GM23248 (cell line): ENCODE measurements at places on chromosomes 11 and 22. TPM values are rescaled to one million over a fixed set of nuclear protein-coding genes. Genes with fewer than 3 reads are reported as not detected.

THY1 gene
- total RNA-seq = 1,197 and 1,694 TPM in 2 replicates

DNA sequence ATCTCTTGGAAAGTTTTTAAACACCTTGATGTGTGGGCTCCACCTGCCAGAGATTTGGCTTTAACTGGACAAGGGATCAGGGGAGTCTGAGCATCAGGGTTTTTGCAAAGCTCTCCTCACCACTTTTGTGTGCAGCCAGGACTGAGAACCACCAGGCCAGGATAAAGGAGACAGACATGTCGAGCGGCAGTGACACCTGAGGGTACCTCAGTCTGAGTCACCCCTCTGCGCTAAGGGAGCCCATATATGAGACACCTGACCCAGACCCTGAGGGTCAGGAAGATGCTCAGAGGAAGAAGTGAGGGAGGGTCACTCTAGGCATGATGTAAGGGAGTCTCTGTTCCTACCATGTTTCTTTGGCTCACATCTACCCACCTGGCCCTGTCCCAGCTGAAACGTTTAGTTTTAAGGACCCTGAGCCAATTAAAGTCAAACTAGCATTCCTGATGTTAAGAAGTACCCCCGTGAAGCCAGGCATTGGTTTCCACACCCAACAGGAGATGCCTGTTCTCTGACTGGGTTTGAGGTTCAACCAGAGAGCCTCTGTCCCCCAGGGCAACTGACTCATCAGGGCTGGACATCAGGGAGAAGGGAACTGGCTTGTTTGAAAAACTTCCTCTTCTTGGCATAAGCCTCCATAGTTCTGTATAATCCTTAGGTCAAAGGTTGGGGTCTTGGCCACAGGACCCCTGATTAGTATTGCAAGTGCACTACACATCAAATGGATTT is 72.4 kb upstream of the BIRC3 start:
- peaks cover 30% of the 10 kb centered on the region for H3K4me1 ChIP-seq
- DNase-seq = peak; percentile 95
- H3K27me3 ChIP-seq = no peaks in the 10 kb centered on the region

CCDC188 gene
- total RNA-seq = 0.76 and 1.8 TPM in 2 replicates

GRCh38 chr11:69554849-69555248 is 73.4 kb downstream of the LINC01488 start:
- H3K4me3 ChIP-seq = no peak overlapping the region
- no peak for DNase-seq
- peaks cover under 1% of the 10 kb centered on the region; the same call in 1 of the 2 replicates for H3K4me1 ChIP-seq

OR51I1 gene
- total RNA-seq = not detected in 2 replicates

BIRC3 gene
- total RNA-seq = 0.89 and 0.97 TPM in 2 replicates

PICALM gene
- total RNA-seq = 277 and 310 TPM in 2 replicates

OR52H1 gene
- not detected in 2 replicates for total RNA-seq

DNA sequence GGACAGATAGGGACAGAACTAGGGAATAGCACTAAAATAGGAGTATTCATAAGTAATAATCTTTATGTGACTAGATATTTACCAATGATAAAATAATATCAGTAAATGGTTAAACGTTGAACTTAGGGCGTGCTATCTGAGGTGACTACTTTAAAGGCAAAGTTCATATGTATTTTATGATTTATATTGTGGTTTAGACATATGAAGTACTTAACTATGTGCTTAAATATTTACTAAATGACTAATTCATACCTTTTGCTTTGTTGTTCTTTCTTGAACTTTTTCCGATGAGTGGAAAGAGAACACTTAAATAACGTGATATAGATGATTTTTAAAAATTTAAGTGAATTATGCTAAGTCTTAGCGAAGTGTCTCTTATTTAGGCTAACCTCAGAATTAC is 14.7 kb downstream of the LUZP2 start:
- H3K4me1 ChIP-seq = no peaks in the 10 kb centered on the region
- H3K36me3 ChIP-seq = no peaks in the 10 kb centered on the region
- H3K4me3 ChIP-seq = no peak overlapping the region
- H3K27ac ChIP-seq = no peak overlapping the region
- H3K27me3 ChIP-seq = no peaks in the 10 kb centered on the region
- no peak for DNase-seq

DNA sequence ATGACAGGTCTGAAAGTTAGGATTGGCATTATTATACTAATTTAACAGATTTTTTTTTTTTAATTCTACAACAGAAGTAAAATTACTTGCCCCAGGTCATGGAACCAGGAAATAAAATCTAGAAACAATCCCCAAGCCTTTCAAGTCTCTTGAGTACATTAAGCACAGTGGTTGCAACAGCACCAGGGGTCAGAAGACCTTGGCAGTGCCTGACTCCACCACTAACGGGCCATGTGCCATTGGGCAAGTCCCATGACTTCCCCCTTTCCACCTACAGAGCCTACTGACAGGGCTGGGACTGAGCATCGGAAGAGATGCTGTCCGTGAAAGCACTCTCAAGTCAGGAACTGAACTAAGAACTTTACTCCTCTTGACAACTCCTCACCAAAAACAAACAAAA is 98.6 kb upstream of the AKIP1 start:
- H3K27ac ChIP-seq = no peak overlapping the region
- H3K36me3 ChIP-seq = no peaks in the 10 kb centered on the region
- DNase-seq = peak; percentile 37
- H3K4me3 ChIP-seq = no peak overlapping the region
- peaks cover 65% of the 10 kb centered on the region for H3K4me1 ChIP-seq

GRCh38 chr22:48481748-48482147 is 1345.9 kb downstream of the BRD1 start:
- no peaks in the 10 kb centered on the region for H3K27me3 ChIP-seq
- no peaks in the 10 kb centered on the region for H3K4me1 ChIP-seq
- H3K4me3 ChIP-seq = no peak overlapping the region
- no peaks in the 10 kb centered on the region for H3K36me3 ChIP-seq
- no peak for DNase-seq

DNA sequence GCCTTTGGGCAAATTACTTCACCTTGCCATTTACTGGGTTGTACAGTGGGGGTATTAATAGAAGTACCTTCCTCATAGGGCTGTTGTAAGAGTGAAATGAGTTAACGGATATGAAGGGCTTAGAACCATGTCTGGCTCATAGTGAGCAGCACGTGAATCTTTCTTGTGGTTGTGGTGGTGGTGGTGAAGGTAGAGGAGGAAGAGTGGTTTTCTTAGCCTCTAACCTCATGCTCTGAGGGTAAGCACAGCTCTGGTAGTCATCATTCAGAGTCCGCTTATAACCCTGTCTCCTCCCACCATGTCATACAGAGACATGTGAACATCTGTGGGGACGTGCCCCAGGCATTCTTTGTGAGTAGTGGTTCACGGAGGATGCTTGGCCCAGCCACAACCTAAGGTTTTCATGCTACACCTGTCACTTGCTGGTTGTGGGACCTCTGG is 43.6 kb downstream of the TEAD1 start:
- no peak overlapping the region for H3K27ac ChIP-seq
- H3K4me3 ChIP-seq = no peak overlapping the region
- DNase-seq = no peak
- H3K4me1 ChIP-seq = peaks cover 16% of the 10 kb centered on the region; the same call in 1 of the 2 replicates
- no peaks in the 10 kb centered on the region for H3K36me3 ChIP-seq

GRCh38 chr11:71199226-71199820 is 53.1 kb downstream of the SHANK2 start:
- H3K4me1 ChIP-seq = no peaks in the 10 kb centered on the region
- no peak overlapping the region for H3K4me3 ChIP-seq
- no peak overlapping the region for H3K27ac ChIP-seq
- H3K27me3 ChIP-seq = no peaks in the 10 kb centered on the region
- no peak for DNase-seq

GRCh38 chr11:69479591-69480271 is 1.7 kb upstream of the LINC01488 start:
- peak; percentile 43 for DNase-seq
- H3K36me3 ChIP-seq = no peaks in the 10 kb centered on the region
- peaks cover 11% of the 10 kb centered on the region for H3K4me1 ChIP-seq
- no peaks in the 10 kb centered on the region for H3K27me3 ChIP-seq

DNA sequence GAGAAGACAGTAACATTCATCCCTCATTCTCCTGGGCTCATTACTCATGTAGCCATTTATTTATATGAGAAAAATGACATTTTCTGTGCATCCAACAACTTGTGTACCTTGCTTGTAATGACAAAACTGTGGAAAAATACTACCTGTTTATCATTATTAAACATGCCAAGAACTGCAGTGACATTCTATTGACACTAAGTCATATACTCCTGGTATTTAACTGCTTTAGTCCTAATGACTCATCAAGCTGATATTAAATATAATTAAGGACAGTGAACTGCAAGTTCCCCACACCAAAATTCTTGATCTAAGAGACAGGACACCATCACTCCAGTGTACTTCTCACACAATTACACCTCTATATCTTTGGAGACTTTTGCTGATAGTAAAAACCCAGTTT is 1328.7 kb upstream of the RAG2 start:
- no peak overlapping the region for H3K4me3 ChIP-seq
- H3K4me1 ChIP-seq = no peaks in the 10 kb centered on the region
- H3K27me3 ChIP-seq = no peaks in the 10 kb centered on the region

CSF2RB gene
- 4.1 and 4.4 TPM in 2 replicates for total RNA-seq

DNA sequence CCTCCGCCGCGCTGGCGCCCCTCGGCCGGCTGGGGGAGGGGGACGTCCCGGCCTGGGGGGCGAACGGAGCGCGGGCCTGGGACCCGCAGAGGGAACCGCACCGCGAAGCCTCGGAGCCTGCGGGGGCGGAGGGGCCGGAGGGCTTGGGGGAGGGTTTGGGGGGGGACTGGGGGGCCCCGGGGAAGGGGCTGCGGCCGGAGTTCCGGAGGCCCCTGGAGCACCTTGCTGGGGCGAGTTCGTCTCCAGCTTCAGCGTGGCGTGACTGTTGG is 261 bp upstream of the SCT start:
- DNase-seq = no peak
- no peaks in the 10 kb centered on the region for H3K36me3 ChIP-seq
- no peaks in the 10 kb centered on the region for H3K27me3 ChIP-seq

DNA sequence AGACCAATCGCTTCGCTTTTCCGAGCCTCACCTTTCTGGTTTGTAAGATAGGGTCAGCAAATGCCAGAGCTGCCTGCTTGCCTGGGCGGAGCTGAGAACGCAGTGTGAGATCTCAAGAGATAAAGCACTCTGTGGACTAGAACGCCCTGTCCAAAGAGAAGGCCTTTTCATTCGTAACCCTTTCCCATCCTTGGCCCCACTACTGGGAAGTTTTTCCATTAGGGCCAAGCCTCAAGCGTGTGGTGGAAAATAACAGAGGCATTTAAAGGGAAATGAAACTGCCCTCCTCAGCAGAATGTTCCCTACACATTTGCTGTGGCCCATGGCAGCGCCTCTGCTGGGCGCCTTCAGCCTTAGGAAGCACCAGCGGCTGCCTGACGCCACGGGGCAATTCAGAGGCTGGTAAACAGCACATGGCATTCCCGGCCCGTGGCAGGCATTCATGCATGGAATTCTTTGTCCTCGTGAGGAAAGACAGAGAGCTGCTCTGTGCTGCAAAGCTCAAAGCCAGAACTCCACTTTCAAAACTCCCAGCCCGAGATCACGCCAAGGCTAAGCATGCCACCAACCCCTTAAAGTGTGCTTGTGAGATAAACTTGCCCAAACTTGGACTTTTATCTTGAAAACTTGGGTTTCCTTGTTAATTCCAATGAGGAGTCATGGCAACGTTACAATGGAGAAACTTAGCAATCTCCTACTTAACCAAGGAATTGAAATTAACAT is 38.1 kb downstream of the AHNAK start:
- H3K4me3 ChIP-seq = peak overlapping the region; percentile 56
- H3K4me1 ChIP-seq = peaks cover 15% of the 10 kb centered on the region
- H3K27ac ChIP-seq = peak overlapping the region; percentile 71

GRCh38 chr11:110715541-110715940 is 3.3 kb upstream of the ARHGAP20 start:
- H3K4me3 ChIP-seq = peak overlapping the region; percentile 29
- H3K4me1 ChIP-seq = peaks cover 22% of the 10 kb centered on the region
- H3K27ac ChIP-seq = peak overlapping the region; percentile 63
- no peaks in the 10 kb centered on the region for H3K36me3 ChIP-seq
- no peaks in the 10 kb centered on the region for H3K27me3 ChIP-seq
